ENCODE measurements at places on chromosomes 3 and 15.

DNA sequence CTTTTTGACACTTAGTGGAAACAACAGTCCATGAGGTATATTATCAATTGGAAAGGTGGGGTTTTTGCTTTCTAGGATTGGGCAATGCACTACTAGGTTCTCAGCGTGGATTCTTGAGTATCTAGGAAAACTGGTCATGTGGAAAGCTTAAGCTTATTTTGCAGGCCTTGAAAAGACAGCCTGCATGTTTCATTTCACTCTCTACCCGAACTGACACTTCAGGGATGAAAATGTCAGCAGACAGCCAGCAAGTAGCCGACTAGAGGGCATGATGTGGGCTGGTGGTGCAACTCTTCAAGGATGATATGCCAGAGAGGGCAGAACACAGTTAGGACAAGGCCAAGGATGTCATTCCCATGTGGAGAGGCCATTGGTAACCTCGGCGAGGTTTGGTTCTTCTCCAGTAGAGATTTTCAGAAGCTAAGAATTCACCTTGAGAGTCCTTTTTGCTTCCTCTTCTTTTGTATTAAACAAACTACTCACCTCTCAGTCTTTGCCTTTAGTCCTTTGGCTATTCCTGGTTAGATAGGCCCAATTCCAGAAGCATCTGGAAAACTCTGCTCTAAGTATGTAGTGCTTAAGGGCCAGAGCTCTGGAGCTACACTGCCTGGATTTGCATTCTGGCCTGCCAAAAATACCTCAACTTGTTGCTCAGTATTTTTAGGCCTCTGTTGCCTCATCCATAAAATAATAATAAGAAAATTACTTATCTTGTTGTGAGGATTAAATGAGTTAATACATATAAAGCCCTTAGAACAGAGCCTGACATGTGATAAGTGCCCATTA, 17.9 kb downstream of the LPP start:
- no peak for ATAC-seq

- ATAC-seq, result peak; percentile 85
Observed at GRCh38 chr3:15860014-15860934, 62.5 kb upstream of the ANKRD28 start.

- no peak for ATAC-seq
Observed at GRCh38 chr15:68028137-68028887, 25.8 kb upstream of the PIAS1 start.

DNA sequence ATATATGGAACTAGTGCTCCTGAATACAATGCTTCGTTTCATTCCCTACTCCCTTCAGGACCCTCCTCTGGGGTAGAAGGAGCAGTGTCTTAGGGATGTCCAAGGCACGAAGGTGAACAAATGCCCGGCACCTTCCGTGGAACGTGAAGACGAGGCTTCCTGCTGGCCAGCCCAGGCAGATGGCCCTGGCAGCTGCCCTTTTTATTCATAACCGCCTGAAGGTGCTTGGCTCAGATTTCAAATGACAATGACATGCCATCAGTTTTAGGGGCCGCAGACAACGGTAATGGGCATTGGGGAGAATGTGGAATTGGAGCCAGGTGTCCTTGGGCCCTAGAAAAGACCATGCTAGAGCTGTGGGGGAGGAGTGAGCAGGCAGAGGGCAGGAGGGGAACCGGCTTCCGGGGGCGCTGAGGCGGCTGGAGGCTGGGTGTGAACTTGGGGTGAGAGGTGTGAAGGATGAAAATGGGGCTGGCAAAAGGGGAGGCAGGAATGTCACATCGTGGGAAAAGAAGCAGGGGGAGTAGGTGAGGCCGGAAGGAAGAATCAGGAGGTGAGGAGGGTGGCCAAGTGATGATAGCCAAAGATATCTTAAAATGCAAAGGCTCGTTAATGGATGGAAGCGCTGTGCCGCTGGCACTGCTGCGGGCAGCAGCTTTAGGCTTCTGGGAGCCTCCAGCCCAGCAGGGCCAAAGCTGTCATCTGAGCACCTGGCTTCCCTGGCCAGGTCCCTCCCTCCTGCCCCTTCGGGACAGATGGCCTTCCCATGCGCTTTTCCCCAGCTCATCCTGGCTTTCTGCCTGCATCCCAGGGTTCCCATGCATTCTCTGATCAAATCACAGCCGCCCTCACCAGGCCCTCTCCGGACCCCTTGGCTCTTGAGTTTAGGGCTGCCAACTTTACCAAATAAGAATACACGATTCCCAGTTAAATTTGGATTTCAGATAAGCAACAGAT, 93.7 kb downstream of the TMEM266 start:
- ATAC-seq, result no peak

DNA sequence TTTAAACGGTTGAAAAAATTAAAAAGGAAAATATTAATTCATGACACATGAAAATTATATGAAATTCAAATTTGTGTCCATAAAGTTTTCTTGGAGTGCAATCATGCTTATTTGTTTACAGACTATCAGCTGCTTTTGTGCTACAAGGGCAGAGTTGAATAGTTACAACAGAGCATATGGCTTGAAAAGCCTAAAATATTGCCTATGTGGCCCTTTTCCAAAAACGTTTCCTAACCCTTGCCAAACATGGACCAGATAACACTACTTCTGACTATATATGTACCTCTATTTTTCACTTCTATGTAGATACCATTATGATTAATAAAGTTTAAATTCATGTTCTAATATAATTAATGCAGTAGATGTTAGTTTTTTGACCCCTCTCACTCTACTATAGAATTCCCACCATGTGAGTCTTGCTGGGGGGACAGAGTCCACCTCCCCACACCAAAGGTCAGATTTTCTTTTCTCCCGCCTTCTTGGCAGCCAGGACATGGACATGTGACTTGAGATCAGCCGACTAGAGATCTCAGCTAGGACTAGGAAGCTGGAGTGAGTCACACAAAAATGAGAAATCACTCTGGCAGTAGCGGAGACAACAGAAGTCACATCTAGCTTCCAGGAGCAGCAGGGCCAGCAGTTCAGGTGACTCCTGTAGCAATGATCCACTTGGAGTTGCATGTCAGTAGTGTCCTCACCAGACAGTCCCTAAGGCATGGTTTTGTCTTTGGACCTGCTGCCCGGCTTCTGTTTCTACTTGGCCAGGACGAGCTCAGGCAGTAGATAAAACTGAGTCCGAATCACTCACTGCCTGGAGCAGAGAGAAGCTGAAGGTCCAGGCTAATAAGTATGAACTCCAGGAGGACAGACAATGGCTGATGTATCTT, 22.4 kb downstream of the CIAO2A start:
- ATAC-seq, result peak; percentile 70

- ATAC-seq, result no peak
Observed at GRCh38 chr3:124764746-124765145, 34.5 kb downstream of the UMPS start.

- ATAC-seq, result no peak
Observed at GRCh38 chr3:176967522-176967921, 229.8 kb downstream of the TBL1XR1 start.

DNA sequence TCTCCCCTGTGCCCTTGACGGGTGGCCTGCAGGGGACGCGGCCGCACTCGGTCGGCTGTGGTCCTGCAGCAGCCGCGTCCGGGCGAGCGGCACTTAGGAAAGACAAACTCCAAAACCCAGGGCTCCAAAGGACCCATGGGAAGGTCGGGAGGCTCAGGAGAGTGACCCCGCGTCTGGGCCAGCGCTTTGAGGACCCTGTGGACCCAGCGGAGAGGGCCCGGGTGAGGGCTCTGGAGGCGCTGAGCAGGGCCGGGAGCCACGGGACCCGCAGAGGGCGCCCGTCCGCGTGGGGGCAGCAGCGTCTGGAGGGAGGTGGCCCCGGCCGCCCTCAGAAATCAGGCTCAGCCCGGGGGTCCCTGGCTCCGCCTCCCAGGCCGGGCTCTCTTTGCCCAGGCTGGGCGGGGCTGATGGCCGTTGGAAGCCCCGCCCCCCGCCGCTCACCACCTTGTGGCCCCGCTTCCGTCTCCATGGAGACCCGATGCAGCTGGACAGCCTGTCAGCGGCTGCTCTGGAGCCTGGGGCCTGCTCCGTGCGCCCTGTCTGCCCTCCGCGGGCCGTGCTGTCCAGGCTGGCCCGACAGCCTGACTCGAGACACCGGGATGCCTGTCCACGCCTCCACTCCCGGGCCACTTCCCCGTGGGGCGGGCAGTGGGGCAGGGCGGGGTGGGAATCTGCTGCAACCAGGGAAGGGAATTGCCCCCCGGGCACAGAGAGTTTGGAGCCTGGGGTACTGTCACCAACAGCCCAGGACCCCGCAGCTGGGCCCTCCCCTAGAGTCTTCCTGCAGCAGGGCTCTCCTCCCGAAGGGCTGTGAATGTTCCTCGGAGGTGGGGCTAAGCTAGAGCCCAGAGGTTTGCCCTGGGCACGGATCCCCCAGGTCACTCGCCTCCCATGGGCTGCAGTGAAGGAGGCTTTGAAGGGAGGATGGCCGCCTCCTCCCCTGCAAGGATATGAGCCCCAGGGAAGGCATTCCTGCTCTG, 34.8 kb upstream of the RPL32 start:
- peak; percentile 38 for ATAC-seq

DNA sequence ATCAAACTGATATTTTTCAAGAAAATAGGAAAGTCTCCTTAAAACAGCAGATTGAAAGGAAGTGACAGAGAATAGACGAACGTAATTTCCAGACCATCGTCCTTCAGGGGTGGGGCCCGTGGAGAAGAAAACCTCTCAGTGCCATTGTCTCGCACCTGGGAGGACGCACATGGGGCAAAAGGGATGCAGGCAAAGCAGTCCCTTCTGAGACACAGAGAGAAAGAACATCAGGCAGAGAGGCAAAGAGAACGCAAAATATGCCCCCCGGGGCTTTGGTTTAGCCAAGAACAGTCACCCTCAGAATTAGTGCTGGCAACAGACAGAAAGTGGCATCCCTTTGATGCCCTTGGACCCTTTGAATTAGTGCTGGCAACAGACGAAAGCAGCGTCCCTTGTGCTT, 37.0 kb downstream of the MUC20 start:
- ATAC-seq, result no peak

- ATAC-seq, result no peak
Observed at GRCh38 chr15:28888900-28889299, 3.1 kb downstream of the APBA2 start.

DNA sequence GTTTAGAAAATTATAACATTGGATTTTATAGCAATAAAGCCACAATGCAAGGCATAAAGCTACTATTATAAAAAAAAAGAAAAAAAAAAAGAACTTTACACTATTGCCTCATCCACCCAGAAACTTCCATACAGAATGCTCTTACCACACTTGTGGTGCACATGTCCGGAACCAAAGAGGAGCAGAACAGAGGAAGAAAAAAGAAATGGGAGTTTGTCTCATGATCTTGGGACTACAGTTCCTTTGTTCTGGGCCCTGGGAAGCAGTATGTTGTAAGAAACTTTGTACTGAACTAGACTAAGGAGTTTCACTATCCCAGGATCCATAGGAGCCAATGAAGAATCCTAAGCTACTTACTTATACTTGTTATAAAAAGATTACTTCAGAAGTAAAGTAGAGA, 36.1 kb downstream of the FMN1 start:
- no peak for ATAC-seq

DNA sequence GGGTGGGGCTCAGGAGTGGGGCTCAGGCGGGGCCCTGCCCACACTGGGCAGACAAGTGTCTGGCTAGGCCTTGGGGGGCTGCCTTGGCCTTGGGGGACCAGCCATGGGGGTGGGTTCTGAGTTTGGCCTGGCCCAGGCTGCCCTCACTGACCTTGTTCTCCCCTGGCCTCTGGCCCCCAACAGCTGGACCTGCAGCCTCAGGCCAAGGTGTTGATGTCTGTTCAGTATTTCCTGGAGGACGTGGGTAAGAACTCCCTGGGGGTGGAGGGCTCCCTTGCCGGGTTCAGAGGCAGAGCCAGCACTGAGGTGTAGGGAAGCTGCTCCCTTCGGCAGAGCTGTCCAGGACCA, 20.0 kb downstream of the PRKCD start:
- ATAC-seq, result no peak

DNA sequence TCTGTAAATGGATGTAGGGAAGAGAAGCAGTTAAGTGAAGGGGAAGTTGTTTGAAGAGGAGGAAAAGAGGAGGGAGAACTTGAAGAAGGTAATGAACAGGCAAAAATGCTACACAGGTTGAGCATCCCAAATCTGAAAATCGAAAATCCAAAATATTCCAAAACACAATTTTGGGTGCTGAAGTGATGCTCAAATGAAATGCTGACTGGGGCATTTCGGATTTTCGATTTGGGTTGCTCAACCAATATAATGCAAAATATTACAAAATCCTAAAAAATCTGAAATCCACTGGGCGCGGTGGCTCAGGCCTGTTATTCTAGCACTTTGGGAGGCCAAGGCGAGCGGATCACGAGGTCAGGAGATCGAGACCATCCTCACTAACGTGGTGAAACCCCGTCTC, 61.9 kb upstream of the CDAN1 start:
- ATAC-seq, result no peak

GRCh38 chr15:28943146-28943545, 57.4 kb downstream of the APBA2 start:
- ATAC-seq, result no peak

- ATAC-seq, result no peak
Observed at GRCh38 chr3:13571264-13571663, 22.3 kb downstream of the FBLN2 start.

- peak; percentile 25 for ATAC-seq
Observed at GRCh38 chr15:90031231-90031791, 30.2 kb downstream of the ZNF710 start.

GRCh38 chr3:66253790-66254620, 33.2 kb downstream of the SLC25A26 start:
- ATAC-seq, result no peak

GRCh38 chr15:83973816-83974215, 261.8 kb upstream of the GOLGA6L4 start:
- ATAC-seq, result no peak

DNA sequence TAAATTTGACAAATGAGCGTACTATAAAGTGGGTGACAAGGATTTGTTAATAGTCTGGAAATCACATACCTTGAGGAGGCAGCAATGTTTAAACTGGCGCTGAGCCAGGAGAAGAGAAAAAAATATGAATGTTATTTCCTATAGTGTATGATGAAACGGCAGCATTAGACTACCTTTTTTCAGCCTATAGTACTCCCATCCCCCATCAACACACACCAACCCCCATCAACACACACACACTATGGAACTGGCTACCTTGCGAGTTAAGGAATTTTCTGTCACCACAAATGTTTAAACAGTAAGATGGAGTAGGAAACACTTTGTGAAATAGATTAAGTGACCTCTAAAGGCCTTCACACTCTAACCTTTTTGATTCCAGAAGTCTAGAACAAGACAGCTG, 46.8 kb upstream of the ZCWPW2 start:
- no peak for ATAC-seq

GRCh38 chr3:38003371-38003816, 12.8 kb downstream of the VILL start:
- ATAC-seq, result peak; percentile 3

DNA sequence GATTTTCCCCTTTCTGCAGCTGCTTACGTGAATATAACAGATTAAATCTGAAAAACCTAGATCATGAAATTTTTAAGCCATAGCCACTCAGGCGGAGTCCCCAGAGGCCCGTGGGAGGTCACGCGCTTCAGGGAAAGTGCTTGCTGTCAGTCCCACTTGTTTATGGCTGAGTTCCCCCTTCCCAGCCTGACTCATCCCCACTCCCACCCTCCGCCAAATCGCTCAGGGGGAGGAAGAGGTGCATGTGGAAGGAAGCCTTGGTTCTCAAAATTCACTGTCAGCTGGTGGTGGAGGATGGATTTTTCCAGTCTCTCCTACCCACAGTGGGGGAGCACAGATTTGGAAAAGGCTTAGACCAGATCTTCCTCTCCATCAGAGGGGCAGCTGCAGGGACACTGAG, 67.4 kb downstream of the CORO2B start:
- ATAC-seq, result no peak

- no peak for ATAC-seq
Observed at GRCh38 chr3:126478581-126479310, 3.1 kb upstream of the ZXDC start.

- ATAC-seq, result no peak
Observed at GRCh38 chr15:95024351-95024750, 793.0 kb downstream of the MCTP2 start.
